ENCODE measurements at places on chromosomes 12 and 14. TPM values are rescaled to one million over a fixed set of nuclear protein-coding genes. Genes with fewer than 3 reads are reported as not detected.

The OR6C2 gene
- total RNA-seq, result not detected

The PRR4 gene
- total RNA-seq, result 1.1 TPM

The SDS gene
- total RNA-seq, result 0.15 TPM

The STAT2 gene
- total RNA-seq, result 50.4 TPM

The FAM90A1 gene
- not detected for total RNA-seq

The SLC4A8 gene
- total RNA-seq, result 18.8 TPM

GRCh38 chr12:44812062-44812461 is 64.1 kb downstream of the NELL2 start:
- no peak for DNase-seq

DNA sequence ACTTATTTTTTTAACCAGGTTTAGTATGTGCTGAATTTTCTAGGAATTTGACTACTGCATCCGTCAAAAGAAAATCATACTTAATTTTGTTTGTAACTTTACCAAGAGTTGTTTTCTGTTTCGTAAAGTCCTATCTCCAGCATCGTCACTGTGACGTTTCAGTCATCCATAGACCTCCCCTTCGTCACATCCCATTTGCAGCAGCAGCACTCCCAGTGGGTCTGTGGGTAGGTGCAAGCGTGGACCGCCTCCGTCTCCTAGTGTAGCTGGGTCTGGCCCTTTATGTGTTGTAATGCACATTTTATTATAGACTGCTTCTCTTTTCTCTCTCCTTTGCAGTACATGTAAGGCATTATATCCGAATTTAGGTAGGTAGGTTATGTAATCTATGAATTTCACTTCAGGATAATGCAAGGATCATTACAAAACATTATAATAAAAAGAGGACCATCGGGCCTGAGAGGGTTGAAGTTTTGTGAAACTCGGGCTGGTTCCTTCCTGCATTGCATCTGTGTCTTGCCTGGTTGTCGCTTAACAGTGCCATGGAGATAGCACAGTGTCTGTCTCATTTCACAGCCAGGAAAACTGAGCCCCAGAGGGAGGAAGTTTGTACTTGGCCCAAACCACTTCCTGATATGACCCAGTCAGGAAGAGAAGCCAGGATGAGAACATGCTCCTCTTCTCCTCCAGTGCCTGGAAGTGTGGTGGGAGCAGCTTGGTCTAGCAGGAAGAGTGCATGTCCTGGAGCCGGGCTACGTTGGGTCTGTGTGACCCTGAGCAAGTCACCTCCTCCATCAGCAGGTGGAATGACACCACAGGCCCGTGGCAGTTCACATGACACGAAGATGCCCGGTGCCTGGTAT is 41.3 kb downstream of the EVL start:
- DNase-seq, result no peak

GRCh38 chr12:104460973-104461698 is 4.4 kb downstream of the CHST11 start:
- DNase-seq, result no peak

DNA sequence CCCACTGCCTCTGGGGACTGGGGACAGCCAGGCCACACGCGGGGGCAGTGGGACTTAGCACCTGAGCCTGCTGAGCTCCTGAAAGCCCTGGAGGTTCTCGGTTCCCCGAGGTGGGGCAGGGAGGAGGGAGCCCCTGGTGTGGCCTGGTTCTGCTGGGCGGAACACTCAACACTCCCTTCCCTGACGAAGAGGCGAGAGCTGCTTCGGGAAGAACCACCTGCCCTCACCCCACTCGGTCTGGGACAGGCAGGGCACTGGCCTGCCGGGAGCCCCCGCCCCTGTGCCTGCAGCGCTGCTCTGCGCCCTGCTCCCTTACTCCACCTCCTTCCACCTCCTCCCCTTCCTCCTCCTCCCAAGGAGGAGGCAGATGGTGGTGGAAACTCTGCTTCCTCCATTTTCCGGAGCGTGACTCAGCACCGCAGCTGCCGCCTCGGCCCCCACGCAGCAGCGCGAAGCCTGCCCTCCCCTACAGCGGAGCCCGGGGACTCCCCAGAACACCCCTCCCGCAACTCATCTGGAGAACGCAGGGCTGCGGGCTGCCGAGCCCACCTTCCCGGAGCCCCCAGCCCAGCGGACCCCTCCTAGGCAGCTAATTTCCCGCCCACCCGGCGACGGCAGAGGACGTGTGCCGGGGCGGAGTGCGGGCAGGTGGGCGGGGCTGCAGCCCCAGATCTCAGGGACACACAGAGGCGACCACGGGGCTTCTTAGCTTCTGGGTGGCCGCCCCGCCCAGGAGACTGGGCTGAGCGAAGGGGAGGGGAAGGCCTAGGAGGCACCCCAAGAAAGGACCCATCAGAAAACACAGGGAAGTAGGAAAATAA is 11.7 kb upstream of the INF2 start:
- no peak for DNase-seq

All from Panc1 (cell line).